Parietal lobe (tissue), 2 donors: ENCODE measurements at places on chromosomes 5 and 9. TPM values are rescaled to one million over a fixed set of nuclear protein-coding genes. Genes with fewer than 3 reads are reported as not detected.

Gene EGFL7
- 12.8 TPM for total RNA-seq

Gene WHRN
- total RNA-seq = 1.9 TPM

Gene MAST4
- 31.3 TPM for total RNA-seq

Gene SLC27A6
- 0.94 TPM for total RNA-seq

Gene LIFR
- 63.5 TPM for total RNA-seq

Gene FREM1
- total RNA-seq = 4.7 TPM

Gene PCDHGB4
- 35.4 TPM for total RNA-seq

Gene IFNK
- not detected for total RNA-seq

Gene PCDHB2
- total RNA-seq = 20.3 TPM

Gene PCDHGA2
- total RNA-seq = 11.9 TPM

Gene PPP2R2B
- total RNA-seq = 135 TPM

Gene CERT1
- 61.7 TPM for total RNA-seq

Gene CSF1R
- total RNA-seq = 8.8 TPM

Gene PTGDS
- 11.9 TPM for total RNA-seq

Gene HTR1A
- 18.5 TPM for total RNA-seq

Gene CARD9
- total RNA-seq = 0.63 TPM

Gene ROR2
- 0.94 TPM for total RNA-seq

Gene ESM1
- total RNA-seq = not detected

Gene TCF7
- total RNA-seq = 1.6 TPM

Gene INSL6
- not detected for total RNA-seq

Gene STKLD1
- total RNA-seq = 1.6 TPM

Gene GTF2H2
- total RNA-seq = 54.5 TPM

Gene AGXT2
- total RNA-seq = not detected

Gene CATSPER3
- total RNA-seq = not detected

Gene CCDC192
- total RNA-seq = not detected

Gene SHISAL2B
- not detected for total RNA-seq

Gene TEX48
- not detected for total RNA-seq

Gene AQP3
- total RNA-seq = not detected

Gene GABRG2
- total RNA-seq = 28.5 TPM

Gene SKP1
- total RNA-seq = 126 TPM

Gene SLC6A3
- total RNA-seq = not detected

Gene GHR
- 2.2 TPM for total RNA-seq

Gene SH3GL2
- 81.1 TPM for total RNA-seq

Gene GAS1
- 17.8 TPM for total RNA-seq

Gene DOCK8
- 4.1 TPM for total RNA-seq

Gene ASB6
- total RNA-seq = 15.0 TPM

Gene HAVCR2
- total RNA-seq = 5.0 TPM

Gene PCDHB15
- 32.9 TPM for total RNA-seq

Gene PKD2L2
- total RNA-seq = not detected

Gene CNTNAP3B
- 118 TPM for total RNA-seq

Gene RETREG1
- total RNA-seq = 67.9 TPM

Gene PRSS3
- not detected for total RNA-seq

Gene CORO2A
- 5.0 TPM for total RNA-seq

Gene BTNL8
- not detected for total RNA-seq

Gene HAVCR1
- total RNA-seq = 0.94 TPM

Gene SLC36A2
- not detected for total RNA-seq

Gene PCDH1
- 55.4 TPM for total RNA-seq

Gene CCL19
- not detected for total RNA-seq

Gene ZNF169
- total RNA-seq = 21.9 TPM

Gene CARTPT
- 0.63 TPM for total RNA-seq

Gene LRRC19
- under 0.01 TPM for total RNA-seq
